Glomerular endothelial cell (primary cell): ENCODE measurements at places on chromosomes 11 and 22. TPM values are rescaled to one million over a fixed set of nuclear protein-coding genes. Genes with fewer than 3 reads are reported as not detected.

GP1BB gene
- 0.78 and 8.8 TPM in 2 replicates for total RNA-seq

ANO5 gene
- 0.35 and 0.58 TPM in 2 replicates for total RNA-seq

SIK2 gene
- total RNA-seq = 12.2 and 13.8 TPM in 2 replicates

GRCh38 chr11:82796998-82797961 is 63.6 kb upstream of the FAM181B start:
- DNase-seq = no peak

DNA sequence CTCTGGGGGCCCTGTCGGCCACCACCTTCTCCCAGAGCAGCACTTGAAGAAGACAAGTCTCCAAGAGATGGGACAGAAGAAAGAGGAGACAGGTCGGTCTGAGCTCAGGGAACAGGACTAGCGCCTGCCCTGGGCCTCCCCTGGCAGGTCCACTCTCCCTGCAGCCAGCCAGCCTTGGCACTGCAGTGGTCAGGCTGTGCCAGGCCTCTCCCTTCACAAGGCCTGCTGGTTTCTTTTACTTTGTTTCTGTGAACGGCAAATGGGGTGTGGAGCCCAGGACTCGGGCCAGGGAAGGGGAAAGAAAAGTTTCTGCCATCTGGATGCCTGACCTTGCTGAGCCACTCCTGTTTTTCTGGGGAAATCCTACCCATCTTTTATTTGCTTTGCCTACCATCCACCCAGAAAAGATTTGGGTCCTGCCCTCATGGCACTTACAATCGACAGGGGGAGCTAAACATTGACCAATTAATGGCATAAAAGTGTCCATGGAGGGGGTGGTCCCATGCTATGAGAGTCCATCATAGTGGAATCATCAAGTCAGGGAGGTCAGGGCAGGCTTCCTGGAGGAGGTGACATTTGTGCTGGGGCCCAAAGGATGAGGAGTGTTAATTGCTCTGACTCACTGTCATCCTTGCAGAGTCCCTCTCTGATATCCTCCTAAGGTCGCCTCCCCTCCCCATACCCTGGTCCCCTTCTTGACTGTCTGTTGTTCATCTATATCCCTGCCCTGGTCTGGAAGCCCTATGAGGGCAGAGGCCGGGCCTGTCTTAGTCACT is 65.2 kb downstream of the NFAM1 start:
- DNase-seq = no peak

PIM3 gene
- 116 and 197 TPM in 2 replicates for total RNA-seq

SMTNL1 gene
- not detected in 2 replicates for total RNA-seq

GRCh38 chr11:118216621-118217481 is 8.0 kb downstream of the JAML start:
- DNase-seq = no peak

MN1 gene
- total RNA-seq = 8.0 and 12.7 TPM in 2 replicates

SAAL1 gene
- 15.8 and 19.9 TPM in 2 replicates for total RNA-seq

OR6T1 gene
- total RNA-seq = not detected in 2 replicates

DNA sequence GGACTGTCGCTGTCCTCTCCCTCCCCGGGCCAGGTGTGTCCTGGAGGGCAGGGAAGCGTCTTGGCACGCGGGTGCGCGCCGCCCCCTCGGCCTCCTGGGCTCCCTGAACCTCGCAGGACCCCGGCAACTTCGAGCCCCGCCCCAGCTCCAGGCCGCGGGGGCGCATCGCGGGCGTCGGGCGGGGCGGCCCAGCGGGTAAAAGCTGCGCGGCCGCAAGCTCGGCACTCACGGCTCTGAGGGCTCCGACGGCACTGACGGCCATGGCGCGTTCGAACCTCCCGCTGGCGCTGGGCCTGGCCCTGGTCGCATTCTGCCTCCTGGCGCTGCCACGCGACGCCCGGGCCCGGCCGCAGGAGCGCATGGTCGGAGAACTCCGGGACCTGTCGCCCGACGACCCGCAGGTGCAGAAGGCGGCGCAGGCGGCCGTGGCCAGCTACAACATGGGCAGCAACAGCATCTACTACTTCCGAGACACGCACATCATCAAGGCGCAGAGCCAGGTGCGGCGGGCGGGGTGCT is at the start of gene CST6:
CST6 (plus strand) TSS at position 224 of the 519 bp plus-strand sequence; CDS start at position 261, 37 bp downstream.
- no peak for DNase-seq

DNA sequence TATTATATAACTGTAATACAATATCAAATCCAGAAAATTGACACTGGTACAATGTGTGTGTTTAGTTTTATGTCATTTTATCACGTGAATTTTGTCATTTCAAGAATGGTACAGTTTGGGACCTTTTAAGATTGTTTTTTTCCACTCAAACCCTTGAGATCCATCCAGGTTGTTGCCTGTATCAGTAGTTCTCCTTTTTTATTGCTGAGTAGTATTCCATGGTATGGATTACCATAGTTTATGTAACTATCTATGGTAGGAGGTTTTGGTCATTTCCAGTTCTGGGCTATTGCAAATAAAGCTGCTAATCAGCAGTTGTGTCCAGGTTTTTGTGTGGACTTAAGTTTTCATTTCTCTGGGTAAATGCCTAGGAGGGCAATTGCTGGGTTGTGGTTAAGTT is 25.1 kb downstream of the EED start:
- DNase-seq = no peak

- DNase-seq = no peak
These were observed 21.6 kb upstream of the TMEM191C start for GRCh38 chr22:21445437-21446127.

GRCh38 chr11:71145368-71145767 is 107.0 kb downstream of the SHANK2 start:
- DNase-seq = no peak

GRCh38 chr11:71987521-71987920 is 11.2 kb upstream of the IL18BP start:
- no peak for DNase-seq

DNA sequence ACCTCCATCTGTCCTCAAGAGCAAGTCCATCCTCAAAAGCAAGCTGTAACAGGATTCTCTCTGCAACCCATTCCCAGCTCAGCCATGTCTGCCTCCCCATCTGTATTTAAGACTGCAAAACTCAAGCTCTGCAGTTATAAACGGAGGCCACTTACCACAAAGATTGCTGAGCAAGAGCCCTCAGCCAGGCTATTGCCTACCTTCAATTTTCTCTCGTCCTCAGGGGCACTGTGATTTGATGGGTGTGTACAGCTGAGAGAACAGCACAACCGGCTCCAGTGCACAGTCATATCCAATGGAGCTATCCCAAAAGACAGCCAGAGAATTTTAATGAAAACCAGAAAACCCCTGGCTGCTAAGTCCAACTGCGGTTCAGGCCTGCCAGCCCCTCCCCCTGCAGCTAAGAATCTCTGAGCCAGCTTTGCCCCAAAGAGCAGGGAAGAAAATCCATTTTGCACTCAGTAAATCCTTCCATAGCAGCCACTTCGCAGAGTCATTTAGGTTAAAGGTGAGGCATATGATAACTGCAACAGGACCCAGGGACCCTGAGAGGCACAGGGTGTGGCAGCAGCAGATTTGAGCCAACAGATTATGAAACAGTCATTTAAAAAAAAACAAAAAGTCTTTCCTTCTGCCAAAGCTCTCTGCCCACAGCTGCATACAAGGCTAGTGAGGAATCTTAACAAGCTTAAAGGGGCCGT is 37.6 kb downstream of the RAB30 start:
- no peak for DNase-seq

ZBTB16 gene
- 6.9 and 10.9 TPM in 2 replicates for total RNA-seq

CCDC15 gene
- 2.0 and 2.5 TPM in 2 replicates for total RNA-seq

- no peak for DNase-seq
These were observed 74.6 kb upstream of the KCNQ1OT1 start for GRCh38 chr11:2774173-2775082.

PANX2 gene
- total RNA-seq = 1.1 and 1.7 TPM in 2 replicates

DNA sequence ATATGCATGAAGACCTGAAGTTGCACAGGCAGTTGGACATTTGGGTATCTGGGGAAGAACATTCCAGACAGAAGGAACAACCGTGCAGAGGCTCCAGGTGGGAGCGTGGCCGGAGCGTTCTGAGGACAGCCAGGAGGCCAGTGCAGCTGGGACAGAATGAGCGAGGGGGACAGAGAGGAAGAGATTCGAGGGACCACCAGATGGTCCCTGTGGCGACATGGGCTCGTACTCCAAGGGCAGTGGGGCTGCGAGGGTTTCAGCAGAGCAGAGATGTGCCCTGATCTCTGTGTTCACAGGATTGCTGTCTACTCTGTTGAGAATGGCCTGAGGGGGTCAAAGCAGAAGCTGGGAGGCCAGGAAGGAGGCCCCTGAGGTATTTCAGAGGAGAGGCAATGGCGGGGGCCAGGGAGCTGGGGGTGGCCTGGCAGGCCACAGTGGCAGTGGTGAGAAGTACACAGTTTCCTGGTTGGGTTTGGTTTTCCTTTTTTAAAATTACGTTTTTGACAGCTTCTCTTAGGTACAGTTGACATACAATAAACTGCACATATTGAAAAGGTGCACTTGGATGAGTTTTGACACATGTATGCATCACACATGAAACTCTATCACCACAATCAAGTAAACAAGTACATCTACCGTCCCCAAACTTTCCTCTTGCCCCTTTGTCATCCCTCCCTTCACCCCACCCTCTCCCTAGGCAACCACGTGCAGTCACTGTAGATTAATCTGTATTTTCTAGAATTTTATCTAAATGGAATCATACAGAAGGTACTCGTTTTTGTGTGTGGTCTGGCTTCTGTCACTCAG is 24.8 kb upstream of the SOX10 start:
- no peak for DNase-seq

DNA sequence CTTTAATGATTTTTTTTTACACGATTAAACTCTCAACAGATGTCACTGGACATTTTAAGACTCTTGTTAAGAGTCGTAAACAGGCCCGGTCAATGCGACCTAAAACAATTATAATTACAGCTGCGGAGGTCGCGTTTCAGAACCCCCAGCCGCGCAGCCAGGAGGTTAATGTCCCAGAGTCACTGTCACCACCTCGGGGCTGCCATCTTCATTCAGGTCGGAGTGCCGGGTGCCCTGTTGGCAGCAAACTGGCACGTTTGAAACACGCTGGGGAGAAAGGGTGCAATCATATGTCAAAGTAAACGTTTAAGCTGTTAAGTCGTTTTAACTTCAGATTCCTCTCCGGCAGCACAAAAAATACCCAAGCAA is 711 bp upstream of the PHF21B start:
- DNase-seq = no peak

- DNase-seq = no peak
These were observed 20.5 kb upstream of the GSTP1 start for GRCh38 chr11:67562963-67563704.

DNA sequence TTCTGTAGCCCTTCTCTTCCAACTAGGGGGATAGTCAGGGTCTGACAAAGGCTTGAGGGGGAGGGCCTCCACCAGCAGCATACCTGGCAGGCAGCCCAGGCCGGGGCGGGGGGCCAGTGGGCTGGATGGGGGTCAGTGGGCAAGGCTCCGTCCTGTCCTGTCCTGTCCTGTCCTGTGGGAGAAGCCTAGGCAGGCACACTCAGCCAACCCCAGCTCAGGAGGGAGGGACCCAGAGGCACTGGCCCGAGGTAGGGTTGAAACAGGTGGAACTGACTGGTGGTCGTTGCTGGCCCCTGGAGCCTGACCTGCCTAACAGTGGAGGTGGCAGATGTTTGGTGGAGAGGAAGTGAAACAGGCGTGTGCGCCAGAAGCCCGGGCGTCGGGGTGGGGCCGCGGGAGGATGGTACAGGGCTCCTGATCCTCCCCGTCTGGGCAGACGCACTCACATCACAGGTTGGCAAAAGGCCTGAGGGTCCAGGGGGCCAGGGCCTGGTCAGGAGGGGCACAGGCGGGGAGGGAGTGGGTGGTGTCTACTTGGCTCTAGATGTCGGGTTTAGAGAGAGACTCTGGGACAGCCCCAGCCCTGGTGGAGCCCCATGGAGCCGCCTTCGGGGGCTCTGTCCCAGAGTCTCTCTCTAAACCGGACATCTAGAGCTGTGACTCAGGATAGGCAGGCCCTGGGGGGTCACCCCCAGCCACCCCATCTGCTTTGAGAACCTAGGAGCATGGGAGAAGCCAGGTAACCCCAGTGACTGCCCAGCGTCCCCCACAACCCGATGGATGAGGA is 32.5 kb upstream of the GRAMD4 start:
- no peak for DNase-seq

- no peak for DNase-seq
These were observed 610.7 kb downstream of the NTM start for GRCh38 chr11:131980888-131981668.

UBQLN3 gene
- not detected in 2 replicates for total RNA-seq

SLC5A12 gene
- total RNA-seq = 0.06 TPM in 1 of 2 replicates, not detected in the other

RIBC2 gene
- total RNA-seq = 0.23 TPM in 1 of 2 replicates, not detected in the other

- DNase-seq = no peak
These were observed 36.4 kb upstream of the KIRREL3 start for GRCh38 chr11:127037001-127037400.

DNA sequence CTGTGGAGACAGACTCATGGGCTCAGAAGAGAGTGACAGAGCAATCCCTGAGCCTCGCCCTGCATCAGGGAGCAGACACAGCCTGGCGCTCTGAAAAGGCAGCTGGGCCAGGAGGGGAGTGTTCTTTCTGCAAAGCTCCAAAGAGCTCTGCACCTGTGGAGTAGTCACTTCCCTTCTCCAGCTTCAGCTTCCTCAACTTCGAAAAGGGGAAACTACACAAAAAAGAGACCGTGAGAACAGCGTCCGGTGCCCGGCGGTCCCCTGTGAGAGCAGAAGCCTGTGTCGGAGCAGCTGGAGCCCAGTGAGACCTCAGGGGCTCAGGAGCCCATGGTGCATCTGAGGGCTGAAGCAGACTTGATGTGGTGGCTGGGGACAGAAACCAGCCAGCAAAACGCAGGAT is 35.1 kb downstream of the TP53I11 start:
- DNase-seq = no peak

DNA sequence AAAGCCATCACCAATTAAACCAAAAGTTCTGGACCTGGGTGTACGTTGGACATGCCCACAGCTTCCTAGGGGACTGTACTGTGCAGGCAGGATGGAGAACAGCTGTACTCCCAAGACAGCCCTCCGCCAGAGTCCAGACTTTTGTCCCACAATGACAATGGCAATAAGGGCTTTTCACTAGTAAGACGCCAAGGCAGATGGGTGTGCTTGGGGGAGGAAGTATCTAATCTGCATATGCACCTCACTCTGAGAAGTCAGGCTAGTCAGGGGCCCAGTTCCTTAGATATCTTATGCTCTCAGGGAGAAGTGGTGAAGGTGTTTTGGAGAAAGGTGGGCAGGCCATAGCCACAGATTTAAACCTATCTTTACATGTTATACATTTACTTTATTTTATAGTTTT is 85.1 kb upstream of the USP47 start:
- no peak for DNase-seq

ZW10 gene
- total RNA-seq = 17.2 and 18.6 TPM in 2 replicates

TEX12 gene
- 0.23 TPM in 1 of 2 replicates, not detected in the other for total RNA-seq

DNA sequence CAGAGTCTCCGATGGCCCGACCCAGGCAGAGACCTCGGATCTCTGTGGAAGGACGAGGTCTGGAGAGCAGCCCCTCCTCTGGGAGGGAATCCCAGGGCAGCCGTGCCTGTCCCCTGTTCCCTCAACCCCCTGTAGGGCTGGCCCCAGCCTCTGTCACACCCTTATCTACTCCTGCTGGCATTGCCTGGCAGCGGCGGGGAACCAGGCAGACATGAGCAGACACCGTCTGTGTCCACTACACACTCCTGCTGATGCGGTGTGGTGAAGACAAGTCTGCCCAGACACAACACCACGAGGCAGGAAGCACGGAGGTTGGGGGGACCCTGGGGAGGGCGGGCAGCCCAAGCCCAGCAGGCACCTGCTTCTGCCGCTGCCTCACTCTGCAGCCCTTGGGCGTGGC is 52.5 kb upstream of the A4GALT start:
- no peak for DNase-seq
